ENCODE measurements at places on chromosomes 11 and 22.

DNA sequence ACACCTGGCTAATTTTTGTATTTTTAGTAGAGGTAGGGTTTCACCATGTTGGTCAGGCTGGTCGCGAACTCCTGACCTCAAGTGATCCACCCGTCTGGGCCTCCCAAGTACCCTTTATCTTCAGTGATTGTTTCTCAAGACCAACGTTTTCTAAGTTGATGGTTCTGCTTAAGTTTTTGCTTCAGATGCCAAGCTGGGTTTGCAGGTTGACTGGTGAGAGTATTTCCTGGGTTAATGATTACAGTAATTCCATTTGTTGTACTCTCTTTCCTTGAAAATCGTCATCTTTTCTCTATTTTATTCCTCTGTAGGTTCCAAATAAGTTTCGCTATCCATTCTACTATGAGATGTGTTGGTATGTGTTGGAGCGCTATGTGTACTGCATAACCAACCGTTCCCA, 38.5 kb upstream of the GRK2 start:
- no peak for DNase-seq

- DNase-seq, result no peak
Measured at GRCh38 chr11:111635706-111636045, 33.4 kb downstream of the SIK2 start.

DNA sequence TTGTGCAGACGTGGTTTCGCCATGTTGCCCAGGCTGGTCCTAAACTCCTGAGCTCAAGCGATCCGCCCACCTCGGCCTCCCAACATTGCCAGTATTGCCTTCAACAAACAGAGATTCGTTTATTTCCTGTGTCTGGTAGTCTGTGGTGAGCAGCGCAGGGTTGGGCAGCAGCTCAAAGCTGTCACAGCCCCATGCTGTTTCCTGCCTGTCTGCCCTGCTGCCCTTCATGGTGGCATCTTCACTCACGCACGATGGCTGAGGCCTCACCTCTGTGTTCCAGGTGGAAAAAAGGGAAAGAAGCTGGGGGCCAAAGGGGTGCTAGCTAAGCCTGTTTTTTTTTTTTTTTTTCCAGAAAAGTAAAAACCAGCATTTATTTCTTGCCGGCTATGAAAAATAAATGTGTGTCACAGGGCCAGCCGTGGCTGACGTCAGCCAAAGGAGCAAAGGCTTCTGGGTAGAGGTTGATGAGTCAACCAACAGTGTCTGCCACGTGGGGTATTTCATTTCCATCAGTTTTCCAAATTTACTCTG, 28.8 kb downstream of the TBC1D22A start:
- DNase-seq, result peak; percentile 82

DNA sequence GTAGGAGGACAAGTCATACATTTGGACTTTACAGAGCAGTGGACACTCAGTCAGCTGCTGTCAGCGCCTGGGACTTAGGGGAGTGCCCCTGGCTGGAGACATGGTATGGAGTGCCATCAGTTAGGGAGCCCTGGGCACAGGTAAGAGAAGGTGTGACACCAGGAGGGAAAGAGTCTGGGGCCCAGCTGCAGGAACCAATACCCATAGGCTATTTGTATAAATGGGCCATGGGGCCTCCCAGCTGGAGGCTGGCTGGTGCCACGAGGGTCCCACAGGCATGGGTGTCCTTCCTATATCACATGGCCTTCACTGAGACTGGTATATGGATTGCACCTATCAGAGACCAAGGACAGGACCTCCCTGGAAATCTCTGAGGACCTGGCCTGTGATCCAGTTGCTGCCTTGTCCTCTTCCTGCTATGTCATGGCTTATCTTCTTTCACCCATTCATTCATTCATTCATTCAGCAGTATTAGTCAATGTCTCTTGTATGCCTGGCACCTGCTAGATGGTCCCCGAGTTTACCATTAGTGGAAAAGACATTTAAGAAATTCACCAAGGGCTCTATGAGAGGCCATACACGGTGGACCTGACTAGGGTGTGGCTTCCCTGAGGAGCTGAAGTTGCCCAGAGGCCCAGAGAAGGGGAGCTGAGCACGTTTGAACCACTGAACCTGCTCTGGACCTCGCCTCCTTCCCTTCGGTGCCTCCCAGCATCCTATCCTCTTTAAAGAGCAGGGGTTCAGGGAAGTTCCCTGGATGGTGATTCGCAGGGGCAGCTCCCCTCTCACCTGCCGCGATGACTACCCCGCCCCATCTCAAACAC, 850 bp upstream of the MIF start:
- DNase-seq, result no peak

GRCh38 chr11:100635194-100635593, 51.9 kb upstream of the ARHGAP42 start:
- DNase-seq, result no peak

DNA sequence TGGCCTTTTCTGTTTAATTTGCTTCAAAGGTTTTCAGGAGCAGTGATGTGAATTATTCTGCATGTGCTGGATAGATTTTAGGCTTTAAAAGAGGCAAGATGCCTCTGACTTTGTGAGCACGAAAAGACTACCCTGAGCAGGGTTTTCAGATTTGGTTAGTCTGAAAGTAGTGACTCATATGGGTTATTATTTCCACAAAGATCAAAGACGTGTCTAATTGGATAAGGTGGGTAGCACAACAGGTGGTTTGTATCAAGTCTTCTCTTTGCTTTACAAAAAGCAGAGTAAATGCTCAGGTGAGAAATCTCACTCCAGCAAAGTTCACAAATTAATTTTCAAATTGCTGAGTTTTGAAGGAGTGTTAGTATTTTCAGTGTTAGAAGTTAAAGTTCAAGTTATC, 37.6 kb upstream of the DBX1 start:
- no peak for DNase-seq

DNA sequence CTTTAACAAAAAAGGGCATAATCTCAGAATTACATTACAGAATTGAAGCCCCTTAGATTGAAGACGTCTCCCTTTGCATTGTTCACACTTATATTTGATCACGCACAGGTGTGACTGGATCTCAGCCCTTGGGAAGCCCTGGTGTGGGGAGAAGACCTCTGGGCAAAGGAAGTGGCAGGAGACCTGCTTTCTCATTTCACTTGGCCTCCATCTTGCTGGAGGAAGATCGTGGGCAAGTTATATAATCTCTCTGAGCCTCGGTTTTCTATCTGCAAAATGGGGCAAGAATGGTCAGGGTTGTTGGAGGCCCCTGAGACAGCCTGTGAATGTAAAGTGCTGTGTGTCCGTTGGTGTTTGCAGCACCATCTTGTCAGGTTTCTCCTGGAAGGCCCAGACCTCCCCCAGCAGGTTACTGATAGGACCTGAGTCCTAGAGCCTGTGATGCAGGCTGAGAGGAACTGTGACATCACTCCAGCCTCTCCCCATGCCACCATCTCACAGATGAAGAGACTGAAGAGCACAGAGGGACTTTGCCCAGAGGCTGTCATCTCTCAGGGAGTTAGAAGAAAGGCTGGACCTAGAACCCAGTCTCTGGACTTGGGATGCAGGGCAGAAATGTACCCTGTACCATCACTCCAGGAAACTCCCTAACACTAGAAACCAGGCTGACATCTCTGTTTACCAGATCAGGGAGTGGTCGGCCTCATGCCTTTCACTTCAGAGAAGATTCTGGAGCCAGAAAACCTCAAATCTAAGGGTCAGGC, 1.1 kb upstream of the APOA1 start:
- no peak for DNase-seq

DNA sequence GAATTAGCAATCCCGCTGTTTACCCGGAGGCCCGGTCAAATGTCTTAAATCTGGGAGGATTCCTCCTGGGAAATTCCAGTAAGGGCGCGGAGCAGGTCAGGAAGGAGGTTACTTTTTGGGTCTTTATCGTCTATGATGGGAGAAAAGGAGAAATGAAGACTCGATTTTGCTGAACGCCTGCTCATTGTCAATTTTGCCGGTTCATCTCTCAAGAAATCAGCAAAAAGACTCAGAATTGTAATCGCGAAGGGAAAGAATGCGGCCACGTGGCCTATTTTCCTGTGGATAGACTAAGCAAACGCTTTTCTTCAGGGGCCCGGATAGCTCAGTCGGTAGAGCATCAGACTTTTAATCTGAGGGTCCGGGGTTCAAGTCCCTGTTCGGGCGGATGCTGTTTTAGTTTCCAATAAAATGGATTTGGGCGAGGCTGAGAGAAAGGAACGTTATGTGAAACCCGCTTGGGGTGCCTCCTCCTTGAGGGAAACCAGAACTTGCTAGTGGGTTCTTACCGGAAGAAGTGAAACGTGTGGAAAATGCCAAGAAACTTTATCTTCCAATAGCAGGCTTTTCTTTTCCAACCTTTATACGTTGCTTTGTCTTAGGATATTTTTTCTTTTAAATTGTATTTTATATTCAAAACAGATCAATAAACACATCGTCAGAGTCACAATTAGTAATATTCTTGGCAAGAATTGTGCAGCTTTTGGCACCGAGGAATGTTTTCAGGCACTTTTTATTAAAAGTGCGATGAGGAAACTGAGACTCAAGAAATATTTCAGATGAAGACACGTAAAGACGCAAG, 45.0 kb downstream of the OR4D9 start:
- DNase-seq, result peak; percentile 18

- DNase-seq, result no peak
Measured at GRCh38 chr11:17542249-17542648, 2.0 kb downstream of the USH1C start.

DNA sequence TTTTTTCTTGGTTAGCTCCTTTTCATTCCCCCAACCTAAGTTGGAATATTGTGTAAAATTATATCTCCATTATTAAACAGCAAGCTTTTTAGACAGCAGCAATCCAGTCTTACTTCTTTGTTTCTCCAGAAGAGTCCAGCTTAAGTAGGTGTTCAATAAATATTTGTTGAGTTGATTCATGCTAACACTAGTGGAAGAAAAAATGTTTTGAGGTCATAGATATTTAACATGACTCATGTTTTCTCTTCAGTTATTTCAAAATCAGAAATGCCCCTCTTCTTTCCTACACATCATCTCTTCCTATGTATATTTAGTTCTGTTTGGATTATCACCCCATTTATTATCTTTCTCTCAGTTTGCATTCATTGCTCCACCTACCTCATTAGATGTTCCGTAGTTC, 20.3 kb downstream of the CCDC83 start:
- DNase-seq, result no peak

GRCh38 chr22:29936186-29936585, 53.2 kb downstream of the MTMR3 start:
- no peak for DNase-seq

- DNase-seq, result no peak
Measured at GRCh38 chr11:75867778-75868374, 52.9 kb downstream of the UVRAG start.

- no peak for DNase-seq
Measured at GRCh38 chr11:43918662-43919061, 23.8 kb upstream of the C11orf96 start.

DNA sequence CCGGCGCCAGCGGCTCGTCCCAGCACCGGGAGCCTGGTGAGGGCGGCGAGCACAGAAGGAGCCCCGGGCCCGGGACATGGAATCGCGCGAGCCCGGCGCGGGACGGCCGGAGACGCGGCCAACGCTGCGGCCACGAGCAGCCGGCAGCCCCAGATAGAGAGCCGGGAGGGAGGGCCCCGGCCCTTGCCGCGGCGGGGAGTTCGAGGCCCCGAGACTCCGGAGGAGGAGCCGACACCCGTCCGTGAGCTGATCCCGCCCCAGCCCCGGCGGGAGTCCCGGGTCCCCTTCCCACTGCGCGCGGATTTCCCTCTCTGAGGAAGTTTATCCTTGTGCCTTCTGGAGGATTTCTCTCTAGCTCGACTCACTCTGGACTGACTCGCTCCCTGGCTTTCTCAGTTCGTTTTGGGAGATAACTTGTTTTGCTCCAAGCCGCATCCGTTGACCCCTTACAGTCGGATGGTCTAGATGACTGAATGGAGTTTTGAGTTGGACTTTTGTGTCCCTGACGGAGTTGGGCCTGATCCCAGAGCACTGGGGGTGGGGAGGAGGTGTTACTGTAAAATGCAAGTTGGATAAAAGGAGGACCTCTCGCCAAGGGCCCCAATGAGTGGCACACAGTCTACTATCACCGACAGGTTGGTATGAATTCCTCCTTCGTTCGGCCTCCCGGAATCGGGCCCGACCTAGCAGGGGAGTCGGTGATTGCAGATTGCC, 585 bp downstream of the ARHGEF12 start:
- DNase-seq, result peak; percentile 10

DNA sequence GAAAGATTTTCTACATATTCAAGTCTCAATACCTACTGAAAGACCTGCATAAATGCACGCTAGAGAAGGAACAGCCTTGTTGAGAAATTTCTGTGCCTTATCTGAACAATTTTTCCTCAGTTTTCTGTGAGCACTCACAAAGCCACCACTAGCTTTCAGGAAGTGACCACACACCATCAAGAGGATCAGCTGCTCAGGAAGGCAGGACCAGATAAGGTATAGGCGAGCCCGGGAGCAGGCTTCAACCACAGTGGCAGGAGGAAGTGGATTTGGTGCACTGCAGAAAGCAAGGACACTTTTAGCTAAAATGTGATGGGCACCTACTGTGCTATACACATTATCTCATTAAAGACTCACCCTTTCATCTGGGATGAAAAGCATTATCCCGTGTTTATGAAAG, 220.8 kb downstream of the RAB38 start:
- DNase-seq, result no peak

GRCh38 chr11:69187540-69188065, 31.9 kb downstream of the SMIM38 start:
- DNase-seq, result no peak

- no peak for DNase-seq
Measured at GRCh38 chr11:60858731-60859464, 3.1 kb upstream of the PTGDR2 start.

DNA sequence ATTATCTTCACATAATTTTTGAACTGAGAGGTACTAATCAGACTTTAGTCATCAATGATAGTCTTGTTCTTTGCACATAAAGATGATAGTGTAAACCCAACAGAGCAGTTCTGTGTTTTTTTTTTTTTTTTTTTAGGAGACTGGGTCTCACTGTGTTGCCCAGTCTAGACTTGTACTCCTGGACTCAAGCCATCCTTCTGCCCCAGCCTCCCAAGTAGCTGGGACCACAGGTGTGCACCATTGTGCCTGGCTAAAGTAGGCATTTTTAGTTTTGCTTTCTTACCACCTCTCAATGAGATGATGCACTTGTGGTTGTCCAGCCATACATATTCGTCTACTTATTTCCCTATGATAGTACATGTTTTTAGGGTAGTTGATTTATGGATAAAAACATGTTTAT, 50.6 kb downstream of the MTMR3 start:
- DNase-seq, result no peak

DNA sequence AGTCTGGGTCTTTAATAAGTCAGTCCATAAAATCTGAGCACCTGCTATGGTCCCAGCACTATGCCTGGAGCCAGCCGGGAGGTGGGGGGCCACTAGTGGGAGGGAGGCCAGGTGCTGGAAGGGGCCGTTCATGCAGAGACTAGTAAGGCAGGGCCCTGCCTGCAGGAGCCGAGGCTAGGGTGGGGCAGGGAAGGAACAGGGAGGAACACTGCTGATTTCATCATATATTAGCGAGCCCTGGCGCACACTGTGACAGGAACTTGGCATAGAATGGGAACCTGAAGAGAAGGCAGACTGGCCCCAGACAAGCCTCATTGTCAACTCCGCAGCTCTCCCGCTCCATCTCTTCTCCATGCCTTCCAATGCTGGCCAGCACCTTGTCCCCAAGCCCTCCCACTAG, 7.1 kb downstream of the VSIG10L2 start:
- no peak for DNase-seq

All from effector memory CD4-positive, alpha-beta T cell (primary cell).